ENCODE measurements at places on chromosomes 13 and 19.

- no peak for DNase-seq
Measured at GRCh38 chr19:46959894-46960556, 59.6 kb upstream of the NPAS1 start.

DNA sequence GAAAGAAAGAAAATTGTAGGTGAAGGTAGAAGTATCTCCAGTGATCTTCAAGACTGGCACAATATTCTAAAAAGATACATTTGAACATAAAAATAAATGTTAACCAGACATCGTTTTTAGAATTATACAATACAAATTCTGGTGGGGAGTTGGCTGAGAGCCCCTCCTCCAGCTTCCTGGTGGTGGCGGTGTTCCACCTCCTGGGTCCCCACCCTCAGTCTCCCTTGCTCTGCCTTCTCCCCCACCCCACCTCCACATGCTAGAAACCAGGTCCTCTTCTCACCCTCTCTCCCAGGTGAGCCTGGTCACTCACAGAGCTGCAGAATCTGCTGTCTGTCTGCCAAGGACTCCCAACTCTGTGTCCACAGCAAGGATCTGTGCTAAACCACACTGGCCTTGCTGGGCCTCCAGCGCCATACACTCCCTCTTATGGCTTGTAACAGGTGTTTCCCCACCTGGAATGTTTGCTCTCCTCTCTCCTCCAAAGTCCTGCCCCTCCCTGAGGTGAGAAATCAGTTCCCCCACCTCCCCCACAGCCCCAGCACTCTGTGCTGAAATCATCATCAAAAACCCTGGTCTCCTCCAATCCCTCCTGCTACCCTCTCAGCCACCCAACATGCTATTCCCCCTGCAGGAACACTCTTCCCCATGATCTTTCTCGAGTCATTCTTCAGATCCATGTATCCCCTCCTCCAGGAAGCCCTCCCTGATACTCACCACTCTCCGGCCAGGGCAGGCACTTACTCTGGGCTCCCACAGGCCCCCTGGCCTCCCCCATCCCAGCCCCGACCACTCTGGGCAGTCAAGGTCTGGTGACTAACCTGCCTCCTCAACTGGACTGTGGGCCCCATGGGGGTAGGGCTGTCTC, 20.5 kb upstream of the CYP2S1 start:
- DNase-seq = no peak

DNA sequence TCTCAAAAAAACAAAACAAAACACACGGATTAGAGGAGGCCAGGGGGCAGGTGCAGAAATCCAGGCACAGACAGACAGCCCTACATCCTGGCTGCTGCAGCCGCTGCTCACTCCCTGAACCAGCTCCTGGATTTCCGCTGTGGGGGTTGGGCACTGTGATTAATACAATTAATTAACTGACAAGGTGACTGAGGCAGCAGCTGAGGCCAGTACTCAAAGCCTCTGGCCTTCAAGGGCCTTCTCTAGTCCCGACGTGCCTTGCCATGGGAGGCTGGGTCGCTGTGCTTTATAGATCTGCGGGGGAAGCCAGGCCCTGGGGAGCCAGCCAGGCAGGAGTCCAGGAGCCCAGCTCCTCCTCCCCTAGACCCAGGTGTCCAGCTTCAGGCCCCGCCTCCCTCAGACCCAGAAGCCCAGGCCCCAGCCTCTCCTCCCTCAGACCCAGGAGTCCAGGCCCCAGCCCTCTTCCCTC, 4.6 kb downstream of the NECTIN2 start:
- no peak for DNase-seq

DNA sequence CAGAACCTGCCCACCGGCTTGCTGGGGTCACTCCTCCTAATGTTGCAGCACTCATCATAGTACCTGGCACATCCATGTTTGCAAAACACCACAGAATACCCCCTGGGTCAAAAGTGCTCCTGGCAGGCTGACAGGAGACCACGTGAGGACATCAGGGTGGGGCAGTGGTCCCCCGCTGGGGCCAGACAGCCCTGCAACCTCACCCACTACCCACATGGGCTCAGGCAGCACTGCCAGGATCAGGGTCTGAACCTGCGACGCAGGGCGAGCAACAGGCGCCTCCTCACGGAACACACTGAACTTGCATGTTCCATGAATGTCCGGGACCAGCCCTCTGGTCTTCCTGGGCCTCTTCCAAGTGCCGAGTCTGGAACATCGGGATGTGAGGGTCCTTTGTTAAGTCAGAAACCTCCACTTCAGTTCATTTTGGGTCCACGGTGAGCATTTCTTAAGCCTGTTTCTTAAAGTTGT, 1.4 kb upstream of the SLC7A9 start:
- DNase-seq = no peak

DNA sequence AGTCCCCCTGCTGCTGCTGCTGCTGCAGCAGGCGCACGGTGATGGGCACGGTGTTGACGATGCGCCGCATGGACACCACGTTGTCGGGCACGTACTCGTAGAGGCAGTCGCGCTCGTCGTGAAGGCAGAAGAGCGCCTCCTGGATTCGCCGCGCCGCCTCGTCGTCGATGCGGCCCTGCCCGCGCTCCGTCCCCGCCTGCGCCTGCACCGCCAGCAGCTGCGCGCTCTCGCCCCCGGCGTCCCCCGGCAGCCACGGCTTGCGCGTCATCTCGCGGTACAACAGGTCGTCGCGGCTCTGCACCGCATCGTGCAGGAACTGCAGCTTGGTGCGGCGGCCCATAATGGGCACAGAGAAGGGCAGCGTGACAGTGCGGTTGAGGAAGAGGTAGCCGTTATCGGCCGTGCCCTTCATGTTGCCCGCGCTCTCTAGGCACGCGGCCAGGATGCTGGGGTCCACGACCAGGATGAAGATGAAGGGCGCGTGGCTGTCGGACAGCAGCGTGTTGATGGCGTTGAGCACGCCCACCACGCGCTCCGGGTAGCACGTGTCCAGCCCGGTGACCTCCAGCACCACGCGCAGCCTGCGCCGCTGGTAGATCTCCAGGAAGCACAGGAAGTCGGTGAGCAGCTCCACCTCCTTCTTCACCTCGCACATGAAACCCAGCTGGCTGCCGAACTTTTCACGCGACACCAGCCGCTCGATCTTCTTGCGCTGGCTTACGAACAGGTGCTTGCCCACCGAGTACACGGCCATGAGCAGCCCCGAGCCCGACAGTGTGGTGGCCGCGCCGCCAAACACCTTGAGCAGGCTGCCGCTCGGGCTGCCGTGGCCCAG, 8.1 kb downstream of the NKPD1 start:
- DNase-seq = peak; percentile 22

GRCh38 chr13:40283666-40284065, 382.8 kb downstream of the FOXO1 start:
- no peak for DNase-seq

DNA sequence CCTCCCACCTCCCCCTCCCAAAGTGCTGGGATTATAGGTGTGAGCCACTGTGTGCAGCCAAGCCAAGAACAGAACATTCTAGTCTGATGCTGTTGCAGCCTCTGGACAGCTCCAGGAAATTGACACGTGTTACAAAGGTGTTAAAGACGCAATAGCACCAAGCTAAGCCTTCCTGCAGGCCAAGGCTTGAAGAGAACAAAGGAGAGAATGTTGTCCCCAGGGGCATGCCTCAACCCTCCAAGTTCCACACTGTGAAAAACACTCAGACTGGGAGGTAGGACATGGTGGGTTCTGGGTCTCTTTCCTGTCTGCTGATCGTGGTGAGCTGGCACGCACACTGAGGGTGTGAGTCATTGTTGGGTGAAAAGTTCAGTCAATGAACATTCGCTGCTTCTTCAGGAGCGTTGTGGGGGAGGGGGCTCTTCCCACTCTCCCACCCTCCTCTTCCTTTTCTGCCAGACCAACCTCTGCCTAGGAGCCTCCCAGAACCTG, 5.3 kb upstream of the PTPRS start:
- no peak for DNase-seq

GRCh38 chr19:49182848-49183375, 25.3 kb downstream of the TRPM4 start:
- DNase-seq = no peak

GRCh38 chr19:2015608-2015950, at the start of gene BTBD2:
BTBD2 (minus strand) TSS chr19:2015714; CDS start chr19:2015703, 11 bp downstream.
- DNase-seq = peak; percentile 43

DNA sequence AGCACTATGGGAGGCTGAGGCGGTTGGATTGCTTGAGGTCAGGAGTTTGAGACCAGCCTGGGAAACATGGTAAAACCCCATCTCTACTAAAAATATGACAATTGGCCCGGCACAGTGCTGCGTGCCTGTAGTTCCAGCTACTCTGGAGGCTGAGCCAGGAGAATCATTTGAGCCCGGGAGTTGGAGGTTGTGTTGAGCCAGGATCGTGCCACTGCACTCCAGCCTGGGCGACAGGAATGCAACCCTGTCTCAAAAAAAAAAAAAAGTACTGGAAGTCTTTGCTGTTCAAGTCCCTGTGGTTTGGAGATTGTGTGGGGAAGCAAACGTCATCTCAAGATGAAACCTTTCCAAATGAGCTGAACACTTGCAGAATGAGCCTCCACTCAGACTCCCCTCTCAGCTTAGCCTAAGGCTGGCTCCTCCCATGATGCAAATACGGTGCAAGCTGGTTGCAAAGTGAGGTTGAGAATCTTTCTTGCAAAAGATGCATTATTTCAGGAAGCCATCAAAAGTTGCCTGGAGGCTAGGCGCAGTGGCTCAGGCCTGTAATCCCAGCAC, 46.2 kb downstream of the MYO9B start:
- DNase-seq = no peak

DNA sequence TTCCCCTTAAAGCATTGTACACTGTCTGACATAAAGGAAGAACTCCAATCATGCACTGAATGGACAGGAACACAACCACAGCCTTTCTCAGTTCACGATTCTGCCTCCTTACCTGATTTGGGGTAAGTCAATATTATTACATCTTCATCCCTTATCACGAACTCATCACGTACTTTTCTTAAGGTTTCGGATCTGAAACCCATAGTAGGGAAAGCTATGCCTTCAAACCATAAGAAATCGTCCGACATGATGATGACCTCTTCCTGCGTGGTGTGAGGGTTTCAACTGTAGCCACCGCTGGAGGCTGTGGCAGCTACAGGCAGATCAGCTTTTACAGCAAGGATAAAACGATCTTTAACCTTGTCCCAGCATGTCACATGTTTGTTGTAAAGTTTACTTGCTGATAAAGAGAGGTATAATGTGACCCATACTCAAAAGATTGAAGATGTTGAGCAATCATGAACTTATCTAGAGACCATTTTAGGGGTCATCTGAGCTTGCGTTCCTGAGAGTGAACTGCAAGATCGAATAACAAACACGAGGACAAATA, at the start of gene SULT2A1:
Gene SULT2A1, minus strand, starts transcription at position 306 of the 550 bp plus-strand sequence. Its CDS starts 58 bp downstream, at position 248.
- no peak for DNase-seq

DNA sequence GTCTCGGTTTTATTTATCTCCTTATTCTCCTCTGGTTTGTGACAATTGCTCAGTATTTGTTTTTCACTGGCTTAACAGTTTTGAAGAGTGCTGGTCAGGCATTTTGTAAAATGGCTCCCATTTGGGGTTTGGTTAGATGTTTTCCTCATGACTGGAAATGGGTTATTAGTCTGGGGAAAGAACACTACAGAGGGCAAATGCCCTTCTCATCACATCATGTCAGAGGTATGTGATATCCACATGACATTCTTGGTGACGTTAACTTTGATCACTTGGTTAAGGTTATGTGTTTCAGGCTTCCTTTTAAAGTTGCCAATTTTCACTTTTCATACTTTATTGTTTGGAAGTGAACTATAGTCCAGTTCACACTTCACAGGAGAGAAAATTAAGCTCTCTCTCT, 74.8 kb upstream of the KLHL1 start:
- DNase-seq = no peak

DNA sequence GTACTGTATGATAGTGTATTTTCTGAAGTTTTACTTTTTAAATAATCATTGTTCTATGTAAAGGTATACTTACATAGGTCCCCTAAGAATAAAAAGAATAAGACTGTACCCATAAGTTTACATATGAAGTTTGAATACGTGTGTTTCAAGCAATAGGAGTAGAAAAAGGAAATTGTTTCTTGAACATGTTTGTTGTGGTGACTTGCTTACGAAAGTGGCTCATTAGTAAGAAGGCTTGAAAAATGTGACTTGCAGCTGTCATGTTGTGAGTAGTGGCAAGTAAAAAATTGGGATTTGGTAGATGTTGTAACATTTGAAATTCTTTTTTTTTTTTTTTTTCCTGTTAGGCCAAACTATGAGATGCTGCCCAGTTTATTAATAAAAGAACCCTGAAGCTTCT, 203.3 kb downstream of the LMO7 start:
- no peak for DNase-seq

DNA sequence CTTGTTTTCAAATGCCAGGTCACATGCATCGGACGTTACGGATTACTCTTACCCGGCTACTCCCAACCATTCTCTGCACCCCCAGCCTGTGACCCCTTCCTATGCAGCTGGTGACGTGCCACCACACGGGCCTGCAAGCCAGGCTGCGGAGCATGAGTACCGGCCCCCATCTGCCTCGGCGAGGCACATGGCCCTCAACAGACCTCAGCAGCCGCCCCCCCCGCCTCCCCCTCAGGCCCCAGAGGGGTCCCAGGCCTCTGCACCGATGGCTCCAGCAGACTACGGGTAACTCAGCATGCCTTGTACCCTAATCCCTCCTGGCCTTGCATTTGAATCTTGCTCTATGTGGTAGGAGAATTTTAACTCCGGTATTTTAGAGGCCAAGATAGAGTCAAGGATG, 79.5 kb downstream of the GPR12 start:
- no peak for DNase-seq

DNA sequence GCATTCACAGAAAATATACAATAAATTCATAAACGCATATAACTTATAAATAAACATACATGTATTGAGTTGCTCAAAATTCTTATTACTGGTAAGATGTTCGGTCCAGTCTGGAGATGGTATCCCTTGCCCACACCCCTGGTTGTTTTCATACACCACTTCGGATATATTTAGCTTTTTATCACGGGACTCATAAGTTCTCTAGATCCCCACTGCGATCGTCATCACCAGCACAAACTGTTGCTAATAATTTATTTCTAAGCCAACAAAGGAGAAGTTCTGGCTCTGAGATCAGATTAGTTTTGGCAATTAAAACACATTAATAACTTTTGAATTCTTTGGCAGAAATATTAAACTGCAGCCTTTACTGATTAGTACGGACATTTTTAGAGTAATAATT, 23.0 kb upstream of the SGCG start:
- DNase-seq = no peak

DNA sequence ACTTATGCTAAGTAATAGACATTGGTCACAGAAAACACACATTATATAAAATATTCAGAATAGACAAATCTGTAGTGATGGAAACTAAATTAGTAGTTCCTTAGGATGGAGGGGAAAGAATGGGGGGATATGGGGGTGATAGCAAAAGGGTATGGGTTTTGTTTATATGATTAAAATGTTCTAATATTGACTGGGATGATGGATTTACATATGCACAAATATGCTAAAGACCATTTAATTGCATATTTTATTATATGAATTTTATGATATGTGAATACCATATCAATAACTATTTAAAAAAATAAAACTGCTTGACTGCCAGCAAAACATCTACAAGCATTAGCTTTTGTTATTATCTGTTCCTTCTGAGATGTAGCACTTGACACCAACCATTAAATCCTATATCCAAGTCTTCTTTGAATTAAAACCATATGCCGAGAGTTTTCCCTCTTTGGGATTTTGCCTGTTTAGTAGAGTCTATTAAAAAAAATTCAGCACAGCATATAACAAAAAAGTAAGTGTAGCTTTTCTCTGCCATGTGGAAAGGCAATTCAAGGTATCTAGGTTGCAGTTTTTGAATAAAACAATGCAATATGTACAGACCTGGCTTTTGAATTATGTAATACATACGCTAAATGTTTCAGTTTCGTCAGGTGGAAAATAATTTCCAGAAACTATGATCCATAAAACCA, 2584.1 kb upstream of the PCDH20 start:
- no peak for DNase-seq

- no peak for DNase-seq
Measured at GRCh38 chr19:16576690-16577530, 4.7 kb upstream of the SLC35E1 start.

GRCh38 chr13:46281779-46282178, 70.1 kb downstream of the LRRC63 start:
- no peak for DNase-seq

All from T-helper 9 cell (primary cell).